ENCODE measurements at places on chromosomes 7 and 10. TPM values are rescaled to one million over a fixed set of nuclear protein-coding genes. Genes with fewer than 3 reads are reported as not detected.

Gene STOX1
- 0.58 TPM for total RNA-seq

Gene PRDX3
- 297 TPM for total RNA-seq

Gene COBL
- 0.46 TPM for total RNA-seq

GRCh38 chr10:76255241-76255640 lies 823.8 kb downstream of the LRMDA start:
- DNase-seq: no peak

GRCh38 chr7:130350945-130351790 lies 6.6 kb downstream of the CPA5 start:
- DNase-seq: no peak

DNA sequence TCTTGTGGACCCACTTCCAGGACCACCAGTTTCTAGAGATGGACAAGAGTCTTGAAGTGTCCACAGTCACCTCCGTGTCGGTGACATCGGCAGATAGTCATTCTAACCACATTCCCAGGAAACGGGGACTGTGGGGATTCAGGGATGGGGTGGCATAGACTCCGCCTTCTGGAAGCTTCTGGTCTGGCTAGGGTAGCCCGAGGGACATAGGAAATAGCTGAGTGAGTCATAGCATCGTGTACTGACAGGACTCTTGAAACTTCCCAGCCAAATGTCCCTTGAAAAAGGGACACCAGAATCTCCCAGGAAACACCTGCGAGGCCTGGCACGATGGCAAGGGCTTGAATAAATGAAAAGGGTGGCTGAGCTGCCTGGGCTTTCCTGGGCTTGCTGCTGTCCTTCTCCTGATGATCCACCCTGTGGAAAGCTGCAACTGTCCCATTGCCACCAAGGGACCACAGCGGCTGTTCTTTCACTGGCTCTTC lies 84.1 kb upstream of the LRRC4 start:
- peak; percentile 32 for DNase-seq

GRCh38 chr7:1851721-1852516 lies 181.8 kb downstream of the ELFN1 start:
- no peak for DNase-seq

DNA sequence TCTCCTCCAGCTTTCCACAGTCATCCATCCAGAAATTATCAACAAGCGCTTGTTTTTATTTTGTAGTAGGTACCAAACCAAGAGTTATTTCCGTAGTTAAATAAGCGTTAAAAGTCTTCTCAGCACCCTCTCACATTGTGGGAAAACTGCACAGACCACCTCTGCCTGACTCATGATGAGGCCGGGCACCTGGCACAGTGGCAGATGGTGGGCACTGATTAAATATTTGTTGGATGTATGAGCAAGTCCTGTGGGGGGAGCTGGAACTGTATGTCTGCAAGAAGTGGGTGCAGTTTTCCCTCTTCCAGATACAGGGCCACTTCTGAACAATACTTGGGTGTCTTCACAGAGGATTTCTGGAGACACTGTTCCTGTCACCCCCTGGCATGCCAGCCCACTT lies 5.3 kb upstream of the REPIN1 start:
- DNase-seq: no peak

DNA sequence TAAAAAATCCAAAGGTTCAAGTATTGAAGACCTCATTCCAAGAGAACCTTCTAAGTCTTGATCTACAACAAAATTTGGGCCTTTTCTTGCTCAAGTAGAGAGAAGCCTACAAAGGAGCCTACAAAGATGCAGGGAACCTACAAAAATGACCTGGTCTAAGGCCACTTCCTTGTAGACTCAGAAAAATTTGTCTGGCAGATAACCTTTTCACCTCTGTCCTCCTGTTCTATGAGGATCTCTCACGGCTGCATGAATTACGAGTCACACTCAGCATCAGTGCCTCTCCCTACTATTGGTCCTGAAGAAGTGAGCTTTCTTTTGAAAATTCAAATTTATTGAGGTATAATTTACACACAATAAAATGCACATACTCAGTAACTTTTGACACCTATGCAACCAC lies 29.3 kb downstream of the CCNJ start:
- peak; percentile 9 for DNase-seq

- no peak for DNase-seq
Observed at GRCh38 chr10:101485681-101486554, 102.1 kb downstream of the POLL start.

DNA sequence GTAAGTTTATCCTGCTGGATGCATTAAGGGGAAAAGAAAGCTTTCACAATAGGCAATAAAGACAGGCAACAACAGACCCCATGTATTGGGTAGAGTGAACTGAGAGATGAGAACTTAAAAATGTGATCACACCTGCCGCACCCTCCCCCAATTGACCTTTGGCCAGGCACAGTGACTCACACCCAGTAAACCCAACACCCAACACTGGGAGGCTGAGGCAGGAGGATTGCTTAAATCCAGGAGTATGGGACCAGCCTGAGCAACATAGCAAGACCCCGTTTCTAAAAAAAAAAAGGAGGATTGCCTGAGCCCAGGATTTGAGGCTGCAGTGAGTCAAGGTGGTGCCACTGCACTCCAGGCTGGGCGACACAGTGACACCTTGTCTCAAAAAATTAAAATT lies 86.9 kb downstream of the MPP7 start:
- DNase-seq: peak; percentile 10

DNA sequence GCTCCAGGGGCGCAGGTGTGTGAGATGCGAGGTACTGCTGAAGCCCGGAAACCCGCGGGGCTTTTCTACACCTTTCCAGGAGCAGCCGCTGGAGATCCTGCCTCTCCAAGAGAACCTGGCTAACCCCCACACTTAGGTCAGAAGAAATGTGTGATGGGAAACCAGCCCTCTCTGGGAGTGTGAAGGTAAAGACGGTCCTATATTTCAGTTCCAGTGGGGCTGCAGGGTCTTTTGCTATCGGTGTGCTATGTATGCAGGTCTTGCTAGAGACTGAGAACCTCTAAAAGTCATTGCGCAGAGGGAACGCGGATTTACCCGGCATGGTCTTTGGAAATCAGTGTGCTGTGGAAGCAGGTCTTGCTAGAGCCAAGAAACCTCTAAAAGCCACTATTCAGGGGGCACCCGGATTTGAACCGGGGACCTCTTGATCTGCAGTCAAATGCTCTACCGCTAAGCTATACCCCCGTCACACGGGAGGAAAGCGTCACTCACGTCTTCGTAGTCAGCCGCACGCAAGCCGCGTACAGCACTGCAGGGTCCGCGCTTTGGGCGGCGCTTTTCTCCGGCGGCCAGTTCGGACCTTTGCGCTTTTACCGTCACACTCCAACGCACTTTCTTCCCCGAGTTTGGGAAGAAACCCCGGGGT lies 46.0 kb downstream of the ZNF777 start:
- peak; percentile 12 for DNase-seq

- DNase-seq: no peak
Observed at GRCh38 chr7:50304911-50305582, 531 bp downstream of the IKZF1 start.

GRCh38 chr7:151869968-151870918 lies 6.7 kb downstream of the PRKAG2 start:
- DNase-seq: no peak

GRCh38 chr10:114283535-114284234 lies 44.6 kb downstream of the VWA2 start:
- no peak for DNase-seq

GRCh38 chr10:84565881-84566582 lies 237.6 kb downstream of the CCSER2 start:
- DNase-seq: no peak

DNA sequence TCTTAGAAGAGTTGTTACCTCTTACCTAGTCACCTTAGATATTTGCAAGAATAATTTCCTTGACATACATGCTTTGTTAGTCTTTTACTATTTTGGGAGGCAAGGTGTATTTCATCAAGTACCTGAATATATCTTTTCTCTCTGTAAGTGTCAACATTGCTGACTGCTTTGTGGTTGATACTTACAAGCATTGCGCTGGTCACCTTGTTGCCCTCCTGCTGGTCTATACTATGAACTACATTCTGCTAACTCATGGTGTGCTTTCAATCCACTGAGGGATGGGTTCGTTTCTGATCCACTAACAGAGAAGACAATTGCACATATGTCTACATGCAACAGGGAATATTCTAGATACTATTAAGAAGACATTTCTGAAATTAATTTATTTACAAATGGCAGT lies 837.8 kb upstream of the COBL start:
- no peak for DNase-seq

GRCh38 chr10:21060626-21061025 lies 163.5 kb upstream of the NEBL start:
- no peak for DNase-seq

DNA sequence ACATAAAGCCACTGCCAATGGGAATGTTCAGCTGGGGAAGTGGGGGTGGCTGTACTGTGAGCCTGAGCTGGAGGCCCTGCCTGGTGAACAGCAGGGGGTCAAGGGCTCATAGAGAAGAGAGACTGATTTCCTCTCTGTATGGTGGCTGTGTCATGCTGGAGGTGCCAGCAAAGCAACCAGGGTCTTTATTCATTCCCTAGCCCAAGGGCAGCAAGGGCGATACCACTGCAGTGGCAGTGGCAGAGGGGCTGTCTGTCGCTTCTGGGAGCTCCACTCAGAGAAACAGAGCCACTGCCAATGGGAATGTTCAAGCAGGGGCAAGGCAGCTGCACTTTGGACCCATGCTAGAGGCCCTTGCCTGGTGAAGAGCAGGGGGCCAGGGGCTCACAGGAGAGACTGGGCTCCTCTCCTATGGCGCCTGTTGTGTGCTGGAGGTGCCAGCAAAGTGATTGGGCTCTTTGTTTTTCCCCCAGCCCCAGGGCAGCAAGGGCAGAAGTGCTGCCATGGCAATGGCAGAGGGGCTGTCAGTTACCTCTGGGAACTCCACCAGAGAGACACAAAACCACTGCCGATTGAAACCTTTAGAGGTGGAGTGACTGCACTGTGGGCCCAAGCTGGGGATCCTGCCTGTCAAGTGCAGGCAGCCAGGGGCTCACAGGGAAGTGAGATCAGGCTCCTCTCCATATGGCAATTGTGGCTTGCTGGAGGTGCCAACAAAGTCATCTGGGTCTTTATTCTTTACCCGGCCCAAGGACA lies 545.1 kb downstream of the SH2D4B start:
- no peak for DNase-seq

- DNase-seq: peak; percentile 96
Observed at GRCh38 chr10:110323503-110323902, 18.8 kb upstream of the SMNDC1 start.

GRCh38 chr10:14416308-14416700 lies 85.6 kb upstream of the FRMD4A start:
- DNase-seq: no peak

DNA sequence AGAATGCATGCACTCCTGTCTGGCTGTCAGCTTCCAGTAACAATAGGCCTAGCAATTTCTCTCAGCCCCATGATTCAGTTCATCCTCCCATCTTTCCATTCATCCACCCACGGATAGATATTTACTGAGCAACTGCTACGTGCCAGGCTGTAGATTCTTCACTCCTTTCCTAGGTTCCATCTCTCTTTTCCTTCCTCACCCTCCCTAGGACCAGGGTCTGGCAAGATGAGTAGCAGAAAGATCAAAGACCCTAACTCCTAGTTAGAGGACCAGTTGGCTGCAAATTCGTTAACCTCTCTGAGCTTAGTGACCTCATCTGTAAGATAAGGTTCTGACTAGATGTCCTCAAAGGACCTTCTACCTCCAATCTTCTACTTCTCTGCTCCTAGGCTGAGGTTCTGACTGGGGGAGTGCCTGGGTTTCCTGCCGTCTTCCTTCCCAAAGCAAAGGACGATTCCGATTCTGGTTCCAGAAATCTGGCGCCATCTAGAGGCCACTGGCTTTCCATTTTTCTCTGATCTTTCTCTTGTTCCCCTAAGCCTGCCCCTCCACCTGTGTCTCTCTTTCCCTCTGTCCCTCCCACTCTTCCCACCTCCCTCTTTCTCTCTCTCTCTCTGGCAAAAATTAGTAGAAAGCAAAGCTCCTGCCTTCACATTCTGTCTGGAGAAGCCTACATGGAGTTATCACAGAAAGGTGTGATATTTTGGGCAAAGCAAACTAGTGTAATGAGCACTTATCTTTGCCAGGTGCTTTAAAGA lies 26.2 kb downstream of the TBATA start:
- DNase-seq: peak; percentile 60

GRCh38 chr10:4825868-4826791 lies at the start of gene AKR1E2:
Gene AKR1E2, plus strand, starts transcription at chr10:4826207. Its CDS starts 118 bp downstream, at chr10:4826325.
- peak; percentile 54 for DNase-seq

DNA sequence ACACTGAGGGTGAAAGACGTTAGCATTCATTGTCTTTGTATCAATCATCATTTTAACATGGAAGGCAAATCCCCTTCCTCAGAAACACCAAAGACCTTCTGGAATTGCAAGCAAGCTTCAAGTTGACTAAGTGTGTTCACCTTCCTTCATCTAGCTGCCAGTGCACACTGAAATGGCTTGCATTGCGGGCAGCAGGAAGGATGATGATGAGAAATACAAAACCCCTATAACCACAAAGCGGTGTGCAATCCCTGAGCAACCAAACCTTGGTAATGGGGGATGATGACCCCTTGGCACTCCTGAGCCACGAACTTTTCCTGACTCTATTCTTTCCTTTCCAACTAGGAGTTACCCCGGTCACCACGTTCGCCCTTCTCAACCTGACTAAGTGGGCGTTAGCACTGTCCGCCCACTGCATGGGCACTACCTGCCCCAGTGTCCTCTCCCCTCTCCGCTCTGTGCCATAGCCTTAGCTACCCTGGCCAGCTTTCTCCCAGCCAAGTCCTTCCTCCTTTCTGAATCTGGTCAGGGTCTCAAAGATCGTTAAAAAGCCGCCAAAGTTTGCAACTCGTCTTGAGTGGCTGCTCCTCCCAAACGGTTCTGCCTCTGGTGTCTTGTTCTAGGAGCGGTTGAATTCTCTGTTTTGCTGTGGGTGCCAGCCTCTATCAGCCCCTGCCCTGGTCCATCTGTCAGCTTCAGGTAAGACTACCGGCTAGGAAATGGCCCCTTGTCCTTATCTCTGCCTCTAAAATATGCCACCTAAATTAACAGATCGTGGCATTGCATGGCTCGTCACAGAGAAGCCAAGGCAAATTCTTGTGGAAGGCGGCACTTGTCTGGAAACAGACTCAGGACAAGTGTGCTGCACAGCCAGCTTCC lies 586 bp upstream of the AOC1 start:
- no peak for DNase-seq

GRCh38 chr10:7159517-7159916 lies 251.3 kb downstream of the SFMBT2 start:
- no peak for DNase-seq

DNA sequence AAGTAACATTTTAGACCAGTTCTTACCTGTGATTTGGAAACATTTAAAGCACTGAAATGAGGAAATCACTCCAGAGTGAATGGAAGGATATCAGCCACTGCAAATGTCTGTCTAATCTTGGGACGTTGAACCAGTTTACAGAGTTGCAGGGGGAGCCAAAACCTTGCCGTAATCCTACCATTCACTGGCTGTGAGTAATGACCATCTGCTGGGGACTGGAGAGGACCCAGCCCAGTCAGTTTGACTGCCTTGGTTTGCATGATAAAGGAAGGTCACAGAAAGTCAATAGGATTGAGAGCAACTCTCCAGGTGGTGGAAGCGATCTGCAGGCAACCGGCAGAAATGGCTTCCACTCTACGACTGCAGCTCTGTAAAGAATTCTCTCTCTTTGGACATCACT lies 167.2 kb downstream of the AKR1D1 start:
- peak; percentile 13 for DNase-seq

- no peak for DNase-seq
Observed at GRCh38 chr10:113140143-113141011, 190.3 kb downstream of the TCF7L2 start.

All from LHCN-M2 (cell line).